Stimulated activated CD8-positive, alpha-beta memory T cell treated with anti-CD3 and anti-CD28 coated beads, Interleukin-12 subunit alpha, Interleukin-12 subunit beta, amount 100 ng/mL, for 4 hours (primary cell): ENCODE measurements at places on chromosomes 11 and 22.

DNA sequence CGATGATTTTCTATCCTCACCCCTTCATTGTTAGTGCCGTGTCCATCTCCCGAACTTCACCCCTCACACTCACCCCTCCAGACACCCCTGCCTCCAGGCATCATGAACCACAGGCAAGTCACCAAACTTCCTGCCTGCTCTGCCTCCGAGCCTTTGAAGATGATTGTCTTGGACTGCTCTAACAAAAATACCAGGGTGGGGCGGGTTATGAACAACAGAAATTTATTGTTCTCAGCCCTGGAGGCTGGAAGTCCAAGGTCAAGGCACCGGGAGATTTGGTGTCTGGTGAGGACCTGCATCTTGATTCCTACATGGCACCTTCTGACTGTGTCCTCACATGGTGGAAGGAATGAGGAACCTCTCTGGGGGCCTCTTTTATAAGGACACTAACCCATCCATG, 1508.3 kb downstream of the TBC1D22A start:
- DNase-seq: no peak

- no peak for DNase-seq
These were observed 51.5 kb downstream of the FAM181B start for GRCh38 chr11:82682003-82682751.

DNA sequence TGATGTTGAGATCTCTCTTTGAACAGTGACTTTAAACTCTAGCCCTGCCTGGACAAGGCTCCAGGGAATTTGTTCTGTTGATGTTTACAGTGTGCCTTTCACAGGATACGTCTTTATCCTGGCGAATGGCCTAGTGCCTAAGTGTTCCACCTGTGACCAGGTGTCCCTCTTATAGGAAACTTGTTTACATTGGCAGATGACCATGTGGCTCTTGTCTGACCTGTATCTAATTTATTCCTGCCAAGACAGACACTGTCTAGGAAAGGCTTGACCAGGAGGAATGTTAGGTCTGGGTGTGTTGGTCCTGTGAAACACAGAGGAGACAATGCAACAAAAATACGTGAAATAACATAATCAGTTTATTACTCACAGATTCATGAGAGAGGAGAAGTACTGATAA, 875.6 kb downstream of the METTL15 start:
- no peak for DNase-seq

GRCh38 chr11:59216641-59217564, 4.2 kb upstream of the MPEG1 start:
- no peak for DNase-seq
